ENCODE measurements at places on chromosomes 4 and X.

DNA sequence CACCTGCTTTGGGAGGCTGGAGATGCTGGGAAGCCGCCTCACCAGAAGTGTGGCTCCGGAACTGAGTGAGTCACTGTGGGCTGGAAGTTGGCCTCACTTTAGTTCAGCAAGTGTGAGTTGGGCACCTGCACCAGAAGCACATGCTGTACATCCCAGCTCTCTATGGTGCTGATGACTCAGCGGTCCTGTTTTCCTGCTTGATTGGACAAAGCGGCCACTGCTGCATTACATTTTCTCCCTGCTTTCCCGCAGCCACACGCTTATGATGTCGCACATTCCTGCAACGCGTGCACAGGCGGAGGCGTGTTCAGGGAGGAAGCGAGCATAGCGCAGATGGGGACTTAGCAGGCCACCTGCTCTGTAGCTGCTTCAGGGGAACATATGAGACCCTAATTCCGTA is 26.7 kb upstream of the CLDN34 start:
- no peak for DNase-seq

- no peak for DNase-seq
Observed at GRCh38 chr4:119629142-119629471, 503 bp upstream of the PDE5A start.

DNA sequence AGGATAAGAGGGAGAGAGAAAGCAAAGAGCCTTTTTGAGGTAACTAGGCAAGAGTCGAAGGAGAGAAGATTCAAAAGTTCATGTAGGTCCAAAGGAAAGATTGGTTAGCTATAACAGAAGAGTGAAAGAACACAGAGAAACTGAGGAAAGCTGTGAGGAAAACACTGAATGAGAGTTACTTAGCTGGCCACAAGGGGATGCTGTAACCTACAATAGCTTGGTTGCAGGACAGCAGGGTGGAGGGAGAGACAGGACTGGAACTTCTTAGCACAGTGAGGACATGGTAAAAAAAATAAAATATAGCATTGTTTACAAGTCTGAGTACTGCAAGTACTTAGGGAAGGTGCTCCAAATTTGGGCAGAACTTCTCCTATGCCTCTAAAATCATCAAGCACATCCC is 48.3 kb downstream of the RAI2 start:
- DNase-seq: no peak

DNA sequence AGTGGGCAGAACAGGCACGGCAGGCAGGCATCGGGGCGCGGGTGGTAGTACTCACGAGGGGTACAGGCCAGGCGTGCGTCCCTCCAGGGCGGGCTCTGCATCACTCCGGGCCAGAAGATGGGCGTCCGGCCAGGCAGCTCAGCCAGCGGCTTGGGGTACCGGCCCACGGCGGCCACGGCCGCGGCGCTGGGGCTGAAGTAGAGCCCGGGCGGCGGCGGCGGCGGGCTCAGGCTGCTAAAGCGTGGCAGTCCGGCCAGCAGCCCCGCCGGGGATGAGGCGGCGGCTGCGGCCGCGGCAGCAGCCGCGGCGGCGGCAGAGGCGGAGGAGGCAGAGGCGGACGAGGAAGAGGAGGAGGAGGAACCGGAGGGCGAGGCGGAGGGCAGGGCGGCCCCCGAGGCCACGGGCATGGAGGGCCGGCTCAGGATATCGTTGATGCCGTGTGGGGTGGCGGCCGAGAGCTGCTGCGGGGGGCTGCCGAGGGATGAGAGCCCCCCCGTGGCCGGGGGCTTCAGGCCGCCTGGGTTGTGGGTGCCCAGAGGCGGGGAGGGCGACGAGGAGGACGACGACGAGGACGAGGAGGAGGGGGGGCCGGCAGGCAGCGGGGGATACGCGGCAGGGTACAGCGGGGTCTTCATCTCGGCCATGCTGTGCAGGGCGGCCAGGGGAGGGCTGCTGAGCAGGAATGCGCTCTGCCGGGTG is 1.4 kb downstream of the NKX6-1 start:
- DNase-seq: no peak

- DNase-seq: no peak
Observed at GRCh38 chr4:46836584-46836983, 72.5 kb downstream of the COX7B2 start.

GRCh38 chr4:89258506-89258905 is 49.1 kb downstream of the GPRIN3 start:
- DNase-seq: no peak

Data from AG09309 (cell line).